ENCODE measurements at places on chromosomes 7 and 10.

DNA sequence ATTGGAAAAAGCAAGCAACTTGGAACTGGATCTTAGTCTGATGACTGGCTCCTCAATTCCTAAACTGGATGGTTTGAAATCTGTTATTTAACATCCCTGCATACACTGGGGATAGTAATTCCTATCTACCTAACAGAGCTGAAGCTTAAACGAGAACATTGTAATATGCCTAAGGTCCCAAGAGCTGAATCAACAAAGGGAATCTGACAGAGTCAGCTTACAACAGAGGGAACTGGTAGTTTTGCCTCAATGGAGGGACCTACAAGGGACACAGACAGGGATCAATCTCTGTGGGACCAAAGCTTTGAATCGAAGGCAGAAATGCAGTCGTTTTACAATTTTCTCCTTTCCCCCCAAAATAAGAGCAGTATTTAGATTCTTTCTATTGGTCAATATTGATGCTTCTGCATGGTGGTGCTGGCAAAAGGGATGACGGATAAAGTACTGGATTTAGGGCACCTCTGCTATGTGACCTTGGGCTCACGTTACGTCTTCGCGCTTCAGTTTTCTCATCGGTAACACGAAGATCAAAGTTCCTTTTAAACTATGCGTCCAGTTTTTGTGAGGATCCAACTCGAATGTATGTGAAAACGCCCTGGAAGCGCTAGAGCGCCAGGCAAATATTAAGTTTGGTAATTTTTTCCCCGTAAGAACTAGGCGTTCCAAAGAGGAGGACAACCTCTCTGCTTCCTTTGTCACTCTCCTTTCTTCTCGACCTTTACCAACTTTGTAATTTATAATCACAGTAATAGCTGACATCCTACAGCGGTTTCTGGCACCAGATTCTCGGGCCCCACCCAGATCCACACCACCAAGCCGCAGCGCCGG, 1.1 kb downstream of the ACTR1A start:
- DNase-seq = no peak

- no peak for DNase-seq
Observed at GRCh38 chr10:13542533-13542932, 13.7 kb upstream of the BEND7 start.

GRCh38 chr7:55254596-55255495, 110.3 kb upstream of the LANCL2 start:
- peak; percentile 94 for DNase-seq

DNA sequence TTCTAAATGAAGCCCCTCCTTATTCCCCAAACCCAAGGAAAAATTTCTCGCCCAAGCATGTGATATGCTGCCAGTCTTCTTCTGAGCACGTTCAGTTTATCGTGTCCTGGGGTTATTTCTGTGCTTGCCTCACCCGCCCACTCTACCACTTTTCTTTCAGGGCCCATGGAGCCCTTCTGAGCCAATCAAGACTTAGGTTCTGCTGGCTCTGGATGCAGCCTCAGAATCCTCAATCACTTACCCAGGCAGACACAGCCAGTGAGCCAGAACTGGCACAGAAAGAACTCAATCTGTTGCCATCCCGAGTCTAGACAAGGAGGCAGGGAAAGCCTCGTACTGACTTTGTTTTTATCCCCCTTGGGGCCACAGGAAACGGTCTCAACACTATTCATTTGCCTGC, 34.2 kb upstream of the C10orf90 start:
- no peak for DNase-seq

DNA sequence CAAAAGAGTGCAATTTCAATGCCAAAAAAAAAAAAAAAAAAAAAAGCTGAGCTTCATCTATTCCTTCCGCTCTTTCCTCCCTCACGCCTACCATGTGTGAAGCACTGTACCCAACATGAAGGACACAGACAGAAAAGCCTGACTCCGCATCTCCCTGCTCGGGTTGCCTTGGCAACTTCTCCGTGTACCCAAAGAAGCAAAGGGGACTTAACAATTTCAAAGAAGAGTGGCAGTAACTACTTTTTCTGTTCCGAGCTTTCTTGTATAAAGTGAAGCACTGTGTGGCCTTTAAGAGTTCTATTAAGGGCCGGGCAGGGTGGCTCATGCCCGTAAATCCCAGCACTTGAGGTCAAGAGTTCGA, 177.7 kb downstream of the PRKCQ start:
- DNase-seq = no peak

DNA sequence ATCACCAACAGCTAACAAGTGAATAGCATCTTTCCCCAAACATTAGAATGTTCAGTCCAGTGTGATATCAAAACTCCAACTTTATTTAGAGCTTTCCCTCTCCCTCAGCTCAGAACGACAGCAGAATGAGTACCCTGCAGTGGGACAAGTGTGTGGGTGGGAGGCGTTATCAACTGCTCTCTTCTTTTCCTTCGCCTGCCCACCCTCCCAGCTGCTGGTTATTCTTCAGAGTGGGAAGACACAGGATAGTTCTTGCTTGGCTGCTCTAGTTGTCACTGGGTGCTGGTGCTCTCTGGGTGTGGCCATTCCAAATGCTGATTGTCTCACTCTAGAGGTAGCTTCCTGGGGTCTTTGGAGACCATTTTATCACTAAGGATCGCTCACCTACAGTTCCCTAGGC, 13.7 kb upstream of the FAM241B start:
- DNase-seq = no peak

- no peak for DNase-seq
Observed at GRCh38 chr10:90199513-90199912, 498.1 kb downstream of the KIF20B start.

DNA sequence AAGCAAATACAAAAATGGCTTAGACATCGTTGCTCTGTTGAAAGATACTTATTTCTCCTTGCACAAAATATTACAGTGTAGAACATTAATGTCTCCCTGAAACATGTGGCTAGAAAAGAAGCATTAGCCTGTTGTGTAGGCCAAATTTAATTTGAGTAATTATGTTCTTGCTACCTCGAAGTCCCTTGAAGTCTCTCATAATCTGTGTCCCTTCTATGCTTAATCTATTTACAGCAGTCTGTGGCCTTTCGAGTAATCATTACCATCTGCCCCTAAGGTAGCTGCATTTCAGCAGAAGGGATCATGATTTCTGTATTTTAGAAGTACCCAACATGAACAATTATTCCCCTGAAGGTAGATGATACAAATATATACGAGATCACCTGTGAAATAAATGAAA, 615.2 kb downstream of the GRM8 start:
- no peak for DNase-seq

DNA sequence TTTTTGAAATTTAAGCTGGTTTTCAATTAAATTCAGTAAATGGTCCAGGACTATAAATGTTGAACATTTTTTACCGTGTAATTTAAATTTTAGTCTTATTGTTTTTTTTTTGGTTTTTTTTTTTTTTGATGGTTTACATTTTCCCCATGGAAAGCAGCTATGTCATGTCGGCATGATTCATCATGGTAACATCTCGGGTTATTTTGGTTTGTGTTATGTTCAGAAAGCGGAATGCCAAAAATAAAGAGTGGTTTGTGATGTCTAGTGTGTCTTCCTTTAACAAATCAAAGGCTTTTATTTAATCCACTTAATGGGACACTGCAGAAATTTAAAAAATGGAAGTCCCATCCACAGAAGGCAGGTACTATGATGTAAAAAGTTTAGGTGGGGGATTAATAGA, 58.5 kb downstream of the TRUB1 start:
- peak; percentile 83 for DNase-seq

DNA sequence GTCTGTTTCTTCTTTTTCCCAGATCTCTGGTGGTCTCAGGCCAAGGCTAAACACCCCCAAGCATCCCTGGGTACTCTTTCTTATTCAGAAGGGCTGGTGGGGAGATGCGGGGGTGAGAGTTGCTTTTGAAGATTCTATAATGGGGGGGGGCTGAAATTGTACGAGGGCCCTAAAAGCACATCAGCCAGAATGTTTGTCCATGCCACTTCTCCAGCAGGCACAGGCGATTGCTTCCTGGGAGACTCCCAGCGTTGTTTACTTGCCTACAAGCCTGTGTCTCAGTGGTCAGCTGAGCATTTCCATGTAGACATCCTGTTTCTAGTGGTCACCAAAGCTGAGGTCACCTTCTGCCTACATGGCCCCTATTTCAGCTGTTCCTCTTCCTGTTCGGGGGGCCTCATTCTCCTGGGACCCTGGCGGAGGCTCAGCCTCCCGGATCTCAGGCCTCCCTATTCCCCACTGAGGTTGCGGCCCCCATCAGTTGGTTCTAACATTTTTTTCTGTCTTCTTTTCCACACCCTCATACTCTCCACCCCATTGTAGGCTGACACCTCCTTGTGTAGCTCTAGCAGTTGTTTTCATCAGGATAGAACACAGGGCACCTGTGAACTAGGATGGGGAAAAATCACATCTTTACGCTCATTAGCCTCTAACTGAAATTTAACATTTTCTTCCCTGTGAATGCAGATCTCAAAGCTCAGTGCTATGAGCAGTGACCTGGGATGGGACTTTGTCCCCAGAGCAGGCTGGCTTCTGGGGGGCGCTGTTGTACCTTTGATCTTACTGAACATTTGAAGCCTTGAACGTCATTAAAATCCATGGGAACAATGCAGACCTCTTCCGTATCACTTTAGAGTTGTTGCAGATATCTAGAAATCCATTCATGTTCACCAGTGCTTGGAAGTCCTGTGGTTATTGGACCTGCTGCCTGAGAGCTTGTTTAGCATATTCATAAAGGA, 286.5 kb downstream of the GLRX3 start:
- DNase-seq = no peak

DNA sequence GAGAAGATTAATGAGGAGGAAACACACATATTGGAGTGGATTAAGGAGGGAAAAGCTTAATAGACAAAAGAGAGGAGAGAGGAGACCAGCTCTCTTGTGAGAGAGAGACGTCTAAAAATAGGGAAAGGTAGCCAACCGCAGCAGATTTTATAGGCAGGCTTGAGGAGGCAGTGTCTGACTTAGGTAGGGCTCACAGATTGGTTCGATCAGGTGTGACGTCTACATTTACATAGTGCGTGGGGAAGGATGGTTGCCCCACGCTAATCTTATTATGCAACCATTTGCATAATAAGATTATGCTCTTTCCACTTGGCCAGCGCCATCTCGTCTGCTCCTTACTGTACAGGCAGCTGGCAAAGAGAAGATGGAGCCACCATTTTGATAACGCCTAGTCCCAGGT, 122.0 kb downstream of the MARCHF5 start:
- no peak for DNase-seq

DNA sequence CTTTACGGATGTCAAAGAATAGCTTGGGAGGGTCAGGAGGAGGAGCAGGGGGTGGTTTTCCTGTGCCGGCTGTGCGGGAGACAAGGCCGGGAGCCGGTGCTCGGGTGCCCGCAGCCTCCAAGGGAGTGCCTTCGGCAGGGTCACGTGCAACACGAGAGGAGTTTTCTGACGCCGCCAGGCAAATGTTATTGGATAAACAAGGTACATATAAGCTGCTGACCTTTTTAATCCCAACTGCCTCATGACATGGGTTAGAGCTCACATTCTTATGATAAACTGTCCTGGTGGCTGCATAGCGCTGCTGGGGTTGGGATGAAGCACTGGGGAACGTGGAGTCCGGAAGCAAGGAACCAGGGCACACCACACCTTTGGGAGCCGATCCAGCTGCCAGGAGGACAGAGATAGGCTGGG, 124.8 kb upstream of the PDLIM1 start:
- no peak for DNase-seq

DNA sequence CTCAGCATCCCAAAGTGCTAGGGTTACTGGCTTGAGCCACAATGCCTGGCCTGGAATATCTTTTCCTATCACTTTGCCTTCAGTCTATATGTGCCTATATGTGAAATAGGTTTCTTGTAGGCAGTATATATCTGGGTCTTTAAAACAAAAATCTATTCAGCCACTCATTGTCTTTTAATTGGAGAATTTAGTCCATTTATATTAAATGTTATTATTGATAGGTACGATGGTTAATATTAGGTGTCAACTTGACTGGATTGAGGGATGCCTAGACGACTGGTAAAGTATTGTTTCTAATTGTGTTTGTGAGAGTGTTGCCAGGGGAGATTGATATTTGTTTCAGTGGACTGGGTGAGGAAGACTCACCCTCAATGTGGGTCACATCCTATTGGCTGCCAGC, 73.4 kb downstream of the FBXL13 start:
- DNase-seq = no peak

DNA sequence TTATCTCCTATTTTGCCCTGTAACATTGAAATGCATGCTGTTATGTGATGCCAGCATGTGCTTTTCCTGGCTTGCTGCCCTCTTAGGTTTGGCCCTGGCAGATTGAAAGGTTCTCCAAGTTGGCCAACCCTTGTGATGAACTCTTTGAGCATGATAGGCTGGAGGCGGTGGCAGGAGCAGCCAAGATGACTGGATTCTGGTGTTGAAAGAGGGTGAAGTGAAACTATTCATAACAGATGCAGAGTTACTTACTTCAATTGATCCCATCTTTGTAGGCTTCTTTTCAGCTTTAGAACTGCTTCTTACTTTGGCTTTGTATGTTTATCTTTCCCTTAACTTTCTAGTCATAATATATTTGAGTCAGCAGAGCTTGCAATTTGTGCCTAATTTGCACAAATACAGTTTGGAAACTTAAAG, 57.6 kb downstream of the BICC1 start:
- DNase-seq = no peak

DNA sequence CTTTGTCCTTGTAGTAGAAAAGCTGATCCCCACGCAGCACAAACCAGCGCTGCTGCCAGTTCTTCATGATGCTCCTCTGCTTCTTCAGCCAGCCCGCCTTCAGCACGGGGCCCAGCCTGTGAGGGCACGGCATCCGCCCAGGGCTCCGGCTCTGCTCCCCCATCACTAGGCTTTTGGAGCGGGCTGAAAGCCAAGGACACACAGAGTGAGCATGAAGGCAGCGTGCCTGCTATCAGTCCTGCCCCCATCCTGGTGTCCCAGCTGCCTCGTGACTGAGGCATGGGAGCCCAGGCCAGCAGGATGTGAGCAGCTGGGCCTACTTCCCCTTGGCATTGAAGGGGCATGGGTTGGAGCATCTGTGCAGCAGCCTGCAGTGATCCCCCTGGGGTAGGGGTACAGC, 21.9 kb downstream of the ARHGAP22 start:
- DNase-seq = no peak

GRCh38 chr10:88660598-88660884, 3.7 kb upstream of the LIPF start:
- no peak for DNase-seq

GRCh38 chr7:128347647-128348097, 4.0 kb upstream of the RBM28 start:
- DNase-seq = no peak

GRCh38 chr10:17222329-17222728, 5.7 kb upstream of the VIM start:
- DNase-seq = no peak

- peak; percentile 66 for DNase-seq
Observed at GRCh38 chr7:134836447-134836846, 57.0 kb downstream of the CALD1 start.

- no peak for DNase-seq
Observed at GRCh38 chr7:90661290-90662151, 65.4 kb downstream of the CDK14 start.

DNA sequence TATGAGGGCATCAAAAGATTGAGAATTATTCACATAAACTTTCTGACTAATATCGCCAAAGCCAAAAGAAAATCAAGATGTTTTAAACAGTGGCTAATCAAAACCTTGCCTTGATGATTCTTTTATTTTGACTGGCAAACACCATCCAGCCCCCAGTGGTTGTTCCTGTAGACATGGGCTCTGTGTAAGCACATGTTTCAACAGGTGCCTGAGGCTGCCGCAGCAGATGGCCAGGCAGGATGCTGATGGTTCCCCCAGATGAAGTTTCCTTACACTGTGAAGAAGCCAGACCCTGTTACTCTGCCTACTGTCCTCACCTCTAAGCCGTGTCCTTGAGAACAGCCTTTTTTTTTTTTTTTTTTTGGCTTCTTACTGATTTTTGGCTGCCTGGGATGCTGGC, 146.5 kb downstream of the RAB11FIP2 start:
- DNase-seq = no peak

Measured in SJSA1 (cell line).